ENCODE measurements at places on chromosomes 16 and 17. TPM values are rescaled to one million over a fixed set of nuclear protein-coding genes. Genes with fewer than 3 reads are reported as not detected.

EVPLL gene
- not detected for polyA plus RNA-seq

TNRC6C gene
- 0.91 TPM for polyA plus RNA-seq

GRCh38 chr17:28038802-28039201 is 3.7 kb upstream of the NLK start:
- peak; percentile 39 for DNase-seq

DNA sequence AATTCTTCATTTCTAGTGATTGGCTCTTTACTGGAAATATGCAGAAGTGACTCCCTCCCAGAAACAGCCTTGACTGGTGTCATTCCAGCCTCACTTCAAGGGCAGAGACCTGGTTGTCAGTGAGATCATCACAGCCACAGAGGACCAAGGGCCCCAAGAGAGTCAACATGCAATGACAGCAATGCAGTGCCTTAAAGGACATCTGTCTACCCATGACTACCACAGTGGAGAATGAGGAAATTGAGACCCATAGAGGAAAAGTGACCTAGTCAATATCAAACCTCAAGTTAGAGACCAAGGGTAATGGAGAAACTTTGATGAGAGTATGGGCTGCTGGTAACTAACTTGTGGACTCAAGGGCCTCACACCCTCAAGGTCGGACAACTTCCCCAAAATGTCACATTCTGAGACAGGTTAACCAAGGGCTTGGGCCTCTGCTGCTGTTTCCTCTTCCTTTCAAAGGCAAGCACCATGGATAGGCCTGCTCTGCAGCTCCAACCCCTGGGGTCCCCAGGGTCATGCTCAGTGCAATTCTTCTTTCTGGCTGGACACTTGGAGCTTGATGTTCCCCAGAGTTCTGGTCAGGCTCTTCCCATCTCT is 11.3 kb downstream of the NOG start:
- no peak for DNase-seq

GRCh38 chr16:17367036-17367435 is 103.7 kb downstream of the XYLT1 start:
- DNase-seq, result no peak

GRCh38 chr17:81252326-81252986 is 13.3 kb downstream of the NDUFAF8 start:
- DNase-seq, result no peak

GRCh38 chr17:3827124-3827773 is 18.8 kb downstream of the NCBP3 start:
- DNase-seq, result no peak

GRCh38 chr17:78761789-78762406 is 20.2 kb downstream of the CYTH1 start:
- DNase-seq, result no peak
